Panc1 (cell line): ENCODE measurements at places on chromosomes 12 and 14. TPM values are rescaled to one million over a fixed set of nuclear protein-coding genes. Genes with fewer than 3 reads are reported as not detected.

Gene ARHGEF40
- 11.1 TPM for total RNA-seq

Gene NAA25
- 32.2 TPM for total RNA-seq

Gene SMOC1
- 0.46 TPM for total RNA-seq

Gene KRT71
- total RNA-seq: not detected

Gene ARHGAP9
- total RNA-seq: 0.92 TPM

Gene C14orf132
- total RNA-seq: 23.0 TPM

- no peak for DNase-seq
Observed at GRCh38 chr12:130576371-130576816, 139.7 kb downstream of the RIMBP2 start.

DNA sequence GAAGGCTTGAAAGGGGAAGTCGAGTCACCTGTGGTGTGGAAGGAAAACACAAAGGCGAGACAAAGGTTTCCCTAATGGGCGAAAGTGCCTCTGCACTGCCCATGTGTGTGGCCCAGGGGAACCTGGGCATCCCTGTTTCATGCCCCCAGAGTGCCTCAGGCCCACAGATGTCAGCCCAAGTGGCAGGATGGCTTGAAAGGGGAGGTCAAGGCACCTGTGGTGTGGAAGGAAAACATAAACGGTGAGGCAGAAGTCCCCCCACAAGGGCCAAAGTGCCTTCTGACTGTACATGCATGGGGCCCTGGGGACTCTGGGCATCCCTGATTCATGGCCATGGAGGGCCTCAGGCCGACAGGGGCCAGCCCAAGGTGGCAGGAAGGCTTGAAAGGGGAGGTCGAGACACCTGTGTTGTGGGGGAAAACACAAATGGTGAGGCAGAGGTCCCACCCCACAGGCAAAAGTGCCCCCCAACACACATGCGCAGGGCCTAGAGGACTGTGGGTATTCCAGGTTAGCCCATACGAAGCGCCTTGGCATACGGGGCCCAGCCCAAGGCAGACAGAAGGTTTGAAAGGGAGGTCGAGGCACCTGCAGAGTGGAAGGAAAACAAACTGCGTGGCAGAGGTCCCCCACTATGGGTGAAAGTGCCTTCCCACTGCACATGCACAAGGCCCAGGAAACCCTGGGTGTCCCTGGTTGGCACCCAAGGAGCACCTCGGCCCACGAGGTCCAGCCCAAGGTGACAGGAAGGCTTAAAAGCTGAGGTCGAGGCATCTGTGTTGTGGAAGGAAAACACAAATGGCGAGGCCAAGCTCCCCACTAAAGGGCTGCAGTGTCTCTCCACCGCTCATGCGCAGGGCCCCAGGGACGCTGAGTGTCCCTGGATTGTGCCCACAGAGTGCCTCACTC lies 382.3 kb downstream of the ALG10 start:
- no peak for DNase-seq

GRCh38 chr12:124604264-124604680 lies 36.9 kb upstream of the NCOR2 start:
- no peak for DNase-seq

DNA sequence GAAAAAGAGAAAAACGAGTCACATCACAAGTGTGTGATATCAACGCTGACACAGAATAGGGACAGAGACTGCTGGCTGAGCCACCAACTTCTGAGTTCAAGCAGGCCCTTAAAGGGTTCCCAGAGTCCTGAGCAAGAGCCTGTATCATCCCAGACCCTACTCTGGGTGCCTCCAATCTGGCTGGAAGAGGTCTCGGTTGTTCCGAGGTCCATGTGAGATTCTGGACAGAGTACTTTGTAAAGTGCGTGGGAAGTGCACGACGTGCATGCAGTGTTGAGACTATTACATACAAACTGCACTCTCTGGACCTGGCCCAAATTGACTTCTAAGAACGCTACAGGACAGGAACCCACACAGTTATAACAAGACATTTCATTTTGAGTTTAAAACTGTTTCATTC lies 40.6 kb downstream of the MOK start:
- no peak for DNase-seq

DNA sequence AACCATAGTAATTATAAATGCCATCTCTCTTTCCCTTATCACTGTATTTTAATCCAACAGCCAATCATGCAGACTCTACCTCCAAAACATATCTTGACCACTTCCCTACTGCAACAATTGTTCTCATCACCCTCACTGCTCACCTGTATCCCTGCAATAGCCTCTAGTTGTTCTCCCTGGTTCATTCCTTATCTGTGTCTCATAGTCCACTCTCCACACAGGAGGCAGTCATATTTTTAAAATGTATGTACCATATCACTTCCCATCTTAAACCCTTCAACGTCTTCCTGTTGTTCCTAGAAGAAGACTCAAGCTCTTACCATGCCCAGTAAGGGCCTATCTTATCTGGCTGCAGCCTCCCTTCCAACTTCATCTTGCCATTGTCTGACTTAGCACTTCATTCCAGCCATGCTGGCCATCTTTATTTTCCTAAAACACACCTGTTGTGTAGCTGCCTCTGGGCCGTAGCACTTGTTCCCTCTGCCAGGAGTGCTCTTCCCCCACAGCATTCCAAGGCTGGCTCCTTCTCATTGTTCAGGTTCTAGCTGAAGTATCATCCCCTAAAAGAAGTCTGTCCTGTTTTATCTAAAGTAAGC lies 27.8 kb upstream of the BHLHE41 start:
- no peak for DNase-seq

DNA sequence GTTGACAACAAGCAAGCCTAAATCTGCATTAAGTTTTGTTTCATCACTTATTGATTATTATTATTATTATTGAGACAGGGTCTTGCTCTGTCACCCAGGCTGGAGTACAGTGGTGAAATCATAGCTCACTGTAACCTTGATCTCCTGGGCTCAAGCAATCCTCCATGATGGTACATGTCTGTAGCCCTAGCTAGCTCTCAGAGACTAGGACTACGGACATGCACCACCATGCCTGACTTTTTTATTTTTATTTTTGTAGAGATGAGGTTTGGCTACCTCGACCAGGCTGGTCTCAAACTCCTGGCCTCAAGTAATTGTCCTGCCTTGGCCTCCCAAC lies 35.7 kb upstream of the STK38L start:
- no peak for DNase-seq

GRCh38 chr12:20627001-20627588 lies 68.0 kb upstream of the SLCO1C1 start:
- DNase-seq: no peak

- DNase-seq: no peak
Observed at GRCh38 chr14:93980456-93981201, 4.3 kb upstream of the ASB2 start.

DNA sequence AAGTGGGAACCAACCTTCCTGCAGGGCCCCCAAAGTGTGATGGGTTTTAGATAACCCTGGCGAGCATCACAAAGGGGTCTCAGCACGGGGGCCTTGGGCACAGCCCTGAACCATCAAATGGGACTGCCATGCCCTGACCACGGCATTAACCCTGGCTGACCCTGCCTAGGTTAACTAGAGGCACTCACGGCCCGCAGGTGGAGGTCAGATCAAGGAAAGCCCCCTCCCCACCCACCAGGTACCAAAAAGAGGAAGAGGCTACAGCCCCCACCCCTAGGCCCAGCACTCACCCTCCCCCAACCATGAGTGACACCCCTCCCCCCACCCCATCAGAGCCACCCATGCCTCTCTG lies 42.5 kb downstream of the CCNK start:
- no peak for DNase-seq

DNA sequence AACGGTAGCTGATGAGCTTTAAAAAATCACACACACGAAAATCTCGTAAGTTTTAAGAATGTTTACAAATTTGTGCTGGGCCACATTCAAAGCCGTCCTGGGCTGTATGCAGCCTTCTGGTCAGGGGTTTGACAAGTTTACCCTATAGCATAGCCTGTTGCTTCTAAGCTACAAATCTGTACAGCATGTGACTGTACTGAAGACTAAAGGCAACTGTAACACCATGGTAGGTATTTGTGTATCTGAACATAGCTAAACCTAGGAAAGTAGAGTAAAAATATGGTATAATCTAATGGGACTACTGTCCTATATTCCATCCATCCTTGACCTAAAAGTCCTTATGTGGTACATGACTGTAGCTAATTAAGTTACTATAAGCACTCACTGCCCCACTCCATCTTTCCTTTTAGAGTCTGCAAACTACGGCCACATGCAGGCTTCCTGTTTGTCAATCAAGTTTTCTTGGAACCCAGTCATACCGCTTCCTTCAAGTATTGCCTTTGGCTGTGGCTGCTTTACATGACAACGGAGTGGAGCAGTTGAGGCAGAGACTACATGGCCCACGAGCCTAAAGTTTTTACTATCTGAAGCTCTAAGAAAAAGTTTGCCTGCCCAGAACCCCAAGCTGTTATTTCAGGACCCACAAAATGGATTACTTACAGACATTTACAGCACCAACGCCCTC lies 18.5 kb downstream of the KRT7 start:
- DNase-seq: no peak

GRCh38 chr14:101174522-101174838 lies 271.0 kb upstream of the RTL1 start:
- DNase-seq: no peak

DNA sequence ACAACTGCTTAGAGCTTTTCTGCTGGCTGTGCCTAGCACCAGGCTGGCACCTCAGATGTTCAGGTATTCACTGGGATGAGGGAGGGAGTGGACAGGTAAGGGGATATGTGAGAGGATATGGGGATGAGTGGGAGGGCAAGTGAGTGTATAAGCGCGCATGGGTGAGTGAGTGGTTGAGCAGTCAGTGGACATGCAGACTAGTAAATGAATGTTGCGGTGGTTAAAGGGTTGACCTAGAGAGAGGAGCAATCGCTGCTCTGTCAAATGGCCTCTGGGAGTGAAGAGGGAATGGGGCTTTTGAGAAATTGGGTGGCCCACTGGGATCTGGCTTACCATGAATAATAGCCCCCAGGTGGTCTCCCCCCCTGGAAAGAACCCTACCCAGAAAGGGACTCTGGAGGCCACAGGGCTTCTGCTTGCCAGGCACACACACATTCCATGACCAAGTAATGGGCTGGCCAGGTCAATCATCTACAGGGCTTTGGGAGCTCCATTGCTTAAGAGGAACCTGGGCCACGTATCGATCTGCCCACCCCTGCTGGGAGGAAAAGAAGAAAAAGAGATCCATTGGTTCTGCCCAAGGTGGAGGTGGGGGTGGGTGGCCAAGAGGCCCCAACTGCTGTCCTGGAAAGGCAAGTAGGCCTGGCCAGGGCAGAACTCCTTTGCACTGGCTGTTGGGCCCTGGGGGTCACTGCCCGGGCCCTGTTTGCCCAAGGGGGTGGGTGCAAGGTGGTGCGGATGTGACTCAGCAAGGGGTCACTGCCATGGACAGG lies 30.8 kb upstream of the ZFP36L1 start:
- no peak for DNase-seq

GRCh38 chr12:105920161-105920684 lies 218.5 kb downstream of the NUAK1 start:
- no peak for DNase-seq

GRCh38 chr14:103537175-103537990 lies 8.4 kb downstream of the TRMT61A start:
- DNase-seq: no peak
